ENCODE measurements at places on chromosomes 6 and 20.
A peak's percentile ranks its signal among the peaks of the same experiment; 100 is the strongest.

GRCh38 chr6:114569669-114570068 is 226.8 kb upstream of the HS3ST5 start:
- DNase-seq: no peak

DNA sequence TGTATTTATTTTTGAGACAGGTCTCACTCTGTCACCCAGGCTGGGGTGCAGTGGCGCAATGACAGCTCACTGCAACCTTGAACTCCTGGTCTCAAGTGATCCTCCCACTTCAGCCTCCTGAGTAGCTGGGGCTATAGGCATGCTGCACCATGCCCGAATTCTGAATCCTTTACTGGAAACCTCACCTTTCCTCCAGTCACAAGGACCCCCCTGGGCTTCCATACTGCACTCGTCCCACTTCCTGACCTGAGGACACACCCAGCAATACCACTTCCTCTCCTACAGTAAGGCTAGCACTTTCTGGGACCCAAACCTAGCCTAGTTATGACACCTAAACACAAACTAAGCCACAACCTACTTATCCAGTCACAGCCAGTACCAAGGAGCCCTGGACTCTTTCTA is 68.2 kb downstream of the FAM217A start:
- no peak for DNase-seq

DNA sequence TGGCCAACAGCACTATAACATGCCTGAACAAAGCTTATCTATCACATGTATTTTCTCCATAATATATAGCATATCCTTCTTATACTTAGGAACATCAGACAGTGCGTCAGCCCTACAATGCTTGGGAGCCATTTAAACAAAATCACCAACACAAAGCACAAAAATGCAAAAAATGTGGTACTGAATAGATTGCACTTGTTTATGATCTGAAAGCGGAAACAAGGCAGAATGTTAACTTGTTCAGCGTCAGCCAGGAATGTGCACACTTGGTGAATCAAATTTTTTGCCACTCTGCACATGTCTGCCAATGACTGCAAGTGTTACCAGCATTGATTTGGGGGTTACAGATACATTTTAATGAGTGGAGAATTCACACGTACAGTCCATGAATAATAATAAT is 14.8 kb downstream of the SLC35A1 start:
- peak; percentile 8 for DNase-seq

- no peak for DNase-seq
Measured at GRCh38 chr20:40809361-40809760, 120.3 kb upstream of the MAFB start.

GRCh38 chr6:9250852-9251251 is 815.5 kb upstream of the SLC35B3 start:
- DNase-seq: peak; percentile 13

DNA sequence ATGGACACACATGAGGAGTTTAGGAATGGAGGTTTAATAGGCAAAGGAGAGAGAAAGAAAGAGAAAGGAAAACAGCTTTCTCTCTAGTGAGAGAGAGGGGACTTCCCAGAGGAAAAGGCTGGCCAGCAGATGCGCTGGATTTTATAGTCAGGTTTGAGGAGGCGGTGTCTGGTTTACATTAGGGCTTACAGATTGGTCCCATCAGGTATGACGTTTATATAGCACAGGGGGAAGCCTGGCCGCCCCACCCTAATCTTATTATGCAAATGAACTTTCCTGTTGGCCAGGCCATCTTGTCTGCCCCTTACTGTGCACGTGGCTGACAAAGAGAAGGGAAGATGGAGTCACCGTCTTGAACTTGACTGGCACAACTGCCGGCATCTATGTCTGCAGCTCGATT is 86.6 kb upstream of the QKI start:
- no peak for DNase-seq

DNA sequence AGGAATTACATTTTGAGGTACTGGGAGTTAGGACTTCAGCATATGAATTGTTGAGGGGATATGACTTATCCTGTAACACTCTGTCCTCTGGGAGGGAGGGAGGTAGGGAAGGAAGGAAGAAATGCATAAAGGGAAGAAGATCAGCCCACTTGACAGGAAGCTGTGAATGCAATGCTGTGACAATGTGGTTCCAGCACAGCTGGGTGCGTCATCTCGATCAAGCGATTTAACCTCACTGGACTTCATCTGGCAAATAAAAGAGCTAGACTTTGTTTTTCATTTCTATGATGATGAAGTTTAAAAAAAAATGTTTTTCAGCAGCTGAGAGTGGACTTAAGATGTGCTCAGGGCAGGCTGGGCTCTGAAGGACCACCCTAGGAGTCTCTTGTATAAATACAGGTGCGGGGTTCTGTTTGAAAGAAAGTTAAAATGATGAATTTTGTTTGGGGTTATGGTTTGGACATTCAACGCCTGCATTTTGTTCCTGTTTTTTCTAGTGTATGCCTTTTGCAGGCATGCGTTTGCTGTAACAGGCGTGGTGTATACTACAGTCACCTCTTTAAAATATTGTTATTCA is 178.1 kb downstream of the RIMS1 start:
- DNase-seq: peak; percentile 21

DNA sequence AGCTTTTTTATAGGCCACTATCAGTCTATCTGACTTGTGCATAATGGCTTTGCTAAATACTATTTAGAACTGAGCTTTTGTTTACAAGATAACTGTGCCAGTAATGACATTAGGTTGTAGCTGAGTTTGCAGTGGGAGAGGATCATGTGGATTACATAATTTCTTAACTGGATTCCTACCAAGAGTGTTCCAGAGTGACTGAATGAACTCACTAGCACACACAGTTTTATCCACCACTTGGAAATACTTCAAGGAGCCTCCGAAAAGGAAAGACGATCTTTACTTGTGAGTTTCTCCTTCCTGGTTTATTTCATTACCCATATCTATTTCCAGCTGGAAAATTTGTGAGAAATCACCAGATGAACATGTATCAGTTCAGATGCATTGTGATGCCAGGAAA is 10.9 kb upstream of the SYNE1 start:
- peak; percentile 44 for DNase-seq

DNA sequence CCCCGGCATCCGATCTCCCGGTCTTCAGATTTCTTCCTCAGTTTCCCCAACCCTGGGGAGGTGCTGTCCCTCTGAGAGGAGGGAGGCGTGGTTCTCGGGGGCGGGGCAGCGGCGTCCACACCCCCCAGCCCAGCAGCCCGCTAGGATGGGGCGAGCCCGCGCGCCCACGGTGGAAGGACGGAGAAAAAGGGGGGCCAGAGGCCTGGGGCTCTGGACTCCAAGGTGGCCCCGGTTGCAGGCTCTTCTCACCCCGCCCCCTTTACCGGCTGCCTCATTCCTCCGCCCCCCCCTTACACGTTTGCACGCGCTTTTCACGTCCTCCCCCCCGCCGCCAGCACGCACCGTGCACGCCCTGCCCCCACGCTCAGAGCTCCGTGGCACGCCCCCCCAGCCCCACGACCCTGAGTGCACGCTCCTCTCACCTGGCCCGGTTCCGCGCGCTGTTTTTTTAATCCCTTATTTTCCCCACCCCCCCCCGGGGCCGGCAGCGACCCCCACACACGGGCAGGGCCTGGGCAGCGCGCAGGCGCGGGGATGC is 402 bp downstream of the ZBTB12 start:
- peak; percentile 75 for DNase-seq

GRCh38 chr6:30875244-30876038 is 8.9 kb upstream of the DDR1 start:
- DNase-seq: no peak

DNA sequence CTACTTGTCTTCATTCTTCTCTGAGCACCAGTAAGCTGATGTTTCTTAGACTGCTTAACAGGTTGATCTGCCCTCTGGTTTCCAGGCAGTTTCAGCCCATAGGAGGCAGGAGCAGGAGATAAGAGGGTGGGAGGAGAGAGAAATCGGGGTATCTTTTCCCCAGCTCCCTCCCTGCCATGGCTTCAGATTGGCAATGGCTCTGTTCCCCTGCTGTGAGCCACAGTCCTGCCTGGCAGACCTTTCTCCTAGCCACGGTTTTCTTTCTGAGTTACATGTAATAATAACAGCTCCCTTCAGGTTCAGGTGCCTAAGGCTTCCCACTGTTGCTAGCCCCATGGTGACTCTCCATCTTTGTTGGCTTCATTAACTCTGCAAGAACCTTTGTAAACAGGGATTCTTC is 115.3 kb downstream of the CD83 start:
- DNase-seq: no peak

- DNase-seq: peak; percentile 70
Measured at GRCh38 chr6:46044881-46045617, 29.4 kb upstream of the CLIC5 start.

- no peak for DNase-seq
Measured at GRCh38 chr6:83389606-83390005, 41.2 kb downstream of the ME1 start.

GRCh38 chr20:16296931-16297330 is 276.3 kb downstream of the KIF16B start:
- DNase-seq: no peak

DNA sequence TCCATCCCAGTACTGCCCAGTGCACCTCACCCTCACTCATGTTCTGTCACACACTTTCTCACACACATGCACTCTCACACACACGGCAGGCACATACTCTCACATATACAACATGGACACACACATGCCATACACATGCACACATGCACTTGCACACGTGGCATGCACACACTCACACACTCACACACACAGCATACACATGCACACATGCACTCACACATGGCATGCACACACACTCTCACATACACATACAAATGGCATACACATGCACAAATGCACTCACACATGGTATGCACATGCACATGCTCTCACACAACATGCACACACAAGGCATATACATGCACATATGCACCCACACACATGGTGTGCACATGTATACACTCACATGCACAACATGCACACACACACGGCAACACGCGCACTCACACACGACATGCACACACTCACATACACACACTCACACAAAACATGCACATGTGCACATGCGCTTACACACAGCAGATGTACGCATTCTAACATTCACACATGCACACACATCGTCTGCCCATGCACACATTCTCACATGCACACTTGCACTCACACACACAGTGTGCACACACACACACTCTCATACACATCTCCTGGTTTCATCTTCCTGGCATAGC is 131.7 kb upstream of the THBS2 start:
- DNase-seq: no peak

DNA sequence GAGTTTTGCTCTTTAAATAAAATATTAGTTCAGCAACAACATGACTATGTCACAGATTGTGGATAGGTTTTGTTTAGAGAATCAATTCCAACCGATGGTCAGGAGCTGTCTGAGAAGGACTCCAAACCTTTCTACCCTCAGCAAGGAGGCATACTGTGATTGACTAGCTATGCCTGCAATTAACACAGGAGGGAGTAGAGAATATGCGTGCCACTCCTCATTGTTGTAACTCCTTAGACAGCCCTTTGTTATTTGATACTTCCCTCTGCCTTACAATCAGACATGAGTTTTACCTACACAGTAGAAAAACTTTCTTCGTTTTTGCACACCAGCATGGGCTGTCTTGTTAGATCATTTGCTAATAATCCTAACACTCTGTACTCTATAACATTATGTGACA is 796.5 kb downstream of the PRIM2 start:
- no peak for DNase-seq

DNA sequence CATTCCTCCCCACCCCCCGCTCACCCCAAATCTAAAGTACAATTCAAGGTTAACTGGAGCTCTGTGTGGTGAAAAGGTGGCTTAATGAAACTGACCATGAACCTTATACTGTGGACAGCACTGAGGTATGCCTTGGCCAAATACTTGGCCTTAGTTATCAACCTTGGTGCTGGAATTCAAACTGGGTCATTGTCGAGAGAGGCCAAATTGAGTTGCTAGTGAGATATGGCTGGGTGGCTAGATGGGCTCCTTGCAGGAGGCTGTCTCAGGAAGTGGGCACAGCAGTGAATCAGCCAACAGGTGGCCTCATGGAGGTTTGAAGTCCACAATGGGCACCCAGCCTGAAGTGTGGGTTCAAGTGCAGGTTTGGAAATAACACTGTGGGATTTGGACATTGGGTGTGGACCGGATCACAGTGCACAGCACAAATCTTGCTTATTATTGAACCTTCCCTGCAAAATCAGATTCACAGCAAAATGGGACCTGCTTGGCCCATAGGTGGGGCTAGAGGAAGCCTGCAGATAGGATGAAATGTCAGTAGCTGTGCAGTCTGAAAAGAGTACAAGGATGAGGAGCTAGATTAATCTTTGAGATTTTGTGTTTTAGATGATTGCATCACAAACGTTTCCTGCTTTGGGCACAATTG is 5.6 kb upstream of the BTBD3 start:
- no peak for DNase-seq

DNA sequence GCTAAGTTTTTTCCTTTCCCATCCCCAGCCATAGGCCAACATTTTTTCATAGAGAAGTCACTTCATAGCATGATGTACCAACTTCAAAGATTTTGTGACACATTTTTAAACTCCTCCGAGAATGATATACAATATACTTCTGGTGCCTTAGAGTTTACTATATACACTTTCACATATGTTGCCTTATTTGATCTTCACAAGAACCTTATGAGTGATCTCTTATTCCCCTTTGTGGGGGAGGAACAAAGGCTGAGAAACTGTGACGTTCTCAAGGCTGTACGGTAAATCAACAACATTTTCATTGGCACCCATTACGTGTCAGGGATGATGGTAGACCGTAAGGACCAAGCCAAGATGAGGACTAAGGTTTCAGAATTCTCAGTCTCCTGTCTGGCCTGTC is 130.0 kb downstream of the RFPL4B start:
- DNase-seq: no peak

DNA sequence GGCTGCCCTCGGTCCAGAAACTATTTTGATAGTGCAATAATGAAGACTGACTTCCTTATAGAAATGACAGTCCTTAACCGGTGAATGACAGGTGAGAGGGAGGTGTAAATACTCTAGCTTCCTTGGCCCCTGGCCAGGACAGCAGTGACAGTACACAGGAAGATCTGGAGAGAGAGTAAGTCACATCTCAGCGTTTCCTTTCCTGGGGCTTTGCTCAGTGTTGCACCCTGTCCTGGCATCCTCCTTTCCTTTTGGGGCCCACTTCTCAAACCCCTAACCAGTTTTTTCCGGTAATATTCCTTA is 336.9 kb downstream of the CD83 start:
- no peak for DNase-seq

- no peak for DNase-seq
Measured at GRCh38 chr6:35055891-35056290, 85.2 kb downstream of the TCP11 start.
